Amniotic stem cell (primary cell): ENCODE measurements at places on chromosomes 1 and 21.
A peak's percentile ranks its signal among the peaks of the same experiment; 100 is the strongest.

- no peak for DNase-seq
These were observed 72.8 kb downstream of the CD2 start for GRCh38 chr1:116826818-116827606.

DNA sequence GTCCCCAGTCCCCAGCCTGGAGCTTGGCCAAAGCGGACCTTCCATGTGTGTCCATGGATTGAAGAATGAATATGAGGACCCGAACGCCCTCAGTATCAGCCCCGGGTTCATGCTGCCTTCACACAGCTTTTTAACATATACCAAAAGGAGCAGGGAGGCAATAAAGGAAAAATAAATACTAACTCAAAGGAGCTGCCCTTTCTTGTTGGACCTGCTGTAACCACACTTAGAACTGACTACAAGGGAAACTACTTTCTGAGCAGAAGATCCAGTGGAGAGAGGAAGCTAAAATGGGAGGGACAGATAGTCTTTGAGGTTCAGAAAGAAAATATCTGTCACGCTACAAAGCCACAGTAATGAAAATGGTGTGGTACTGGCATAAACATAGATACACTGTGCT is 48.6 kb downstream of the CNN3 start:
- DNase-seq = no peak

DNA sequence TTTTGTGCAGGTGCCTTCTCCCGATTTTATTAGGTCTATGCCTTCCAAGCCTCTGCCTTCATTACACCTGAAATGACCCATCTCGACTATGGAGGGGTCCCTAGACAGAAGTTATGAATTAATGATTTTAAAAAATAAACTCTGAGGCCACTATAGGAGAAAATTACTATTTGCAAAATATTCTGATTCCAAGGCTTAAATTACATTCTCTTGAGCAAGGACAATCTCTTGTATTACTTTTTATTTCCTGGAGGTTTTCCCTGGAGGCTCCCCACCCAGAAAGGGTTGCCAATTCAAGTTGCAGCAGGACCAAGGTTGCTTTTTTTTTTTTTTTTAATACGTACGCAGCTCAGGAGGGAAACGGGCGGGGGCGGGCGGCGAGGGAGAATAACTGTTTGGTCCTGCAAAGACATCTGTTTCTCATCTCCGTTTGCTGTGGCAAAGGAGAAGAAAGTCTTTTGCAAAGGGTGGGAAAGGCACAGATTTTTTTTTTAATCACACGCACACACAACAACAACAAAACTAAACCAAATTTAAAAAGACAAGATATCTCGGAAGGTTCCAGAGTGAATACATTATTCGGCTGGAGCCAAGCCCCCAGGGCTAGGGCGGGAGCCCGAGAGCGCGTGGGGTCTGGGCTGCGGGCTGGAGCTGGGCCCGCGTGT is 618 bp upstream of the SERTAD4 start:
- peak; percentile 56 for DNase-seq

DNA sequence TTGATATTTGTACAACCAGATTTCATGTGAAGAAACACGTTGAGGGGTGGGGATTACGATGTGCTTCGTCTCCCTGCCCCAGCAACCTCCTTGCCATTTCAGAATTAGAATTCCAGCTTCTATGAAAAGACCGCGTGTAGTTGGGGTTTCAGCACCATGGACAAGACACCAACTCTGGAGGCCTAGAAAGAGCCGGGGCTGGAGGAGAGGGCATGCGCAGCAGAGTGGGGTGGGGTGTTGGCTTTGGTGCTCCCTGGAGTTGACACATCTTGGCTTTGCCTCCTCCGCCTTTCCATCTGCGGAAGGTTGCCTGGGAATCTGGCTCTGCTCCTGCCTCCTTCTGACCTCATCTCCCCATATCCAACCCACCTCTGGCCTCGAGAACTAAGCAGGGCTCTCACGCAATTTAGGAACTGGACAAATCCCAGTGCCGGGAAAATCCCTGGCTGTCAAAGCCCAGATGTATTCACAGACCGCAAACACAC is 11.8 kb downstream of the HTR6 start:
- peak; percentile 32 for DNase-seq

- no peak for DNase-seq
These were observed 71.7 kb upstream of the MROH9 start for GRCh38 chr1:170863621-170864020.

DNA sequence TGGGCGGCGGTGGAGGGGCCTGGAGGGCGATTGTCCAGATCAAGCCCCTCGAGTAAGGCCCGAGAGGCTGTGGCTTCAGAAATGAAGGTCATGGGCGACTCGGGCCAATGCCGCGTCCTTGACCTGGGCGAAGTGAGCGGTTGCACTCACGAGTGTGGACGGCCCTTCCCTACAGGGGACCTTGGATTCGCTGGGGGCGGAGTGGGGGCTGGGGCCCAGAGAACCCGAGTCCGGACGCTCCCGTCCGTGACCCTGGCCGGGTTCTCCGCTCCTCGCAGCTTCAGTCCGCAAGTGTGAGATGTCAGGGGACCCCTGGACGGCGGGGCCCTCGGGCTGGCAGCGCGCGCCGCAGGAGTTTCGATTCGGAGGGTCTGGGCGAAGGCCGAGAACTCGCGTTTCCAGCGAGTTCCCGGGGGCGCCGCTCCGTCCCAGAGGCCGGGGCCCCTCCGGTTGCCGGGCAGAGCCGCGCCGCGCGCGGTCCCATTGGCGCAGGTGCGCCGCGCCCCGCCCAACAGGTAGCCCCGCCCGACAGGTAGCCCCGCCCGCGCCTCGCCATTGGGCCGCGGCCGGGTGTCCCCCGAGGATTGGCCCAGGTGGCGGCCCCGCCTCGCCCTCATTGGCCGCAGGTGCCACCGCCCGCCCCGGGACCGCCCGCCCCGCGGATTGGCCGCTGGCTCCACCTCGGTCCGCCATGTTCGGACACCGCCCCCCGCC is at the start of gene PRKCZ:
Gene PRKCZ (plus strand): TSS at position 694 of the 714 bp plus-strand sequence. CDS start 220 bp downstream, outside the sequence.
- DNase-seq = no peak

DNA sequence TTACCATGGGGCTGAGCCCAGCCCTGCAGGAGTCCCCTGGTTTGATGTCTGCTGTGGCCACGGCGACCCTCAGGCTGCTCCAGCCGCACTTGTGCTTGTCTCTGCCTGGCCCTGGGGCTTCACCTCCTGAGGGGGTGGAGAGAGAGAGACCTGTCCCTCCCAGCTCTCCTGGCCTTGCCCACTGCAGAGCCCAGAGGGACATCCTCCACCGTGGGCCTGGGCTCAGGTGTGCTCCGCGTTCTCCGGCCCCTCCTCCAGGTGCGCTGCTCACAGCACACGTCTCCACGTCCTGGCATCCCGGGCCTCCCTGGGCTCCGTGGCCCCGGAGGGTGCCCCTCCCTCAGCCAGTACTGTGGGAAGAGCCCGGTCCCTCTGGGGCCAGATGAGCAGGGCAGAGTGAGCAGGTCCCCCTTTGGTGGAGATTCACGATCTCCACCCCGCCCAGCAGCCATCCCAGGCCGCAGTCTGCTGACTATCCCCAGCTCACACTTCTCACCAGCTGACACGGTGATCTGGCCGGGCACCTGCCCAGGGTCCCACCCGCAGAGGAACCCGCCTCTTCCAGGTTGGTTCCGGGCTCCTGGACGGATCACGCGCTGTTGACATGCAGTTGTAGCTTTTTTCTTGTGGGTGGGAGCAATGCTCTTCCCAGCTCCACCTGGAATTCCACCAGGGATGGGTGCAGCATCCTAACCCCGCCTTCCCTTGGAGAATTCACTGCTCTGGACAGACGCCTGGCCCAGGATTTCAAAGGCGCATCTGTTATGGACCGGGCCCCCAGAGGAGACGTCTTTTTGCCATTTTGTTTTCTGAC is 41.8 kb upstream of the POFUT2 start:
- DNase-seq = no peak

GRCh38 chr1:86712088-86712860 is 7.9 kb downstream of the SH3GLB1 start:
- no peak for DNase-seq

DNA sequence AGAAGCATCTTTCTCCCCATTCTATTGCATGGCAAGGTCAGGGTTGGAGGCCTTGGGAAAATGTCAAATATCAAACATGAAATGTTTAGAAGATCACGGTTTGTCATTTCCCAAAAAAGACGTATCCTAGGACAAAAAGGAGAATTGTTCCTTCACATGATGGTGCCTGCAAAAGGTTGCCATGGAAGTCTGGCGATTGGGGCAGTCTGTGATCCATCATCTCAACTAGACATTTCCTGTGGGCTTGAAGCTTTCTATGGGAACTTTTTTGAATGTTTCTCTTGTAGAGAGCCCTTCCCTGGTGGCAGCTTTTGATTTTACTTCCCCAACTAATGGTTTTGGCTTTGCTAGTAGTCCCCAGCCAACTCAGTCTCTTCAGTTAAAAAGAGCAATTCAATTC is 106.3 kb downstream of the TGFB2 start:
- DNase-seq = no peak

DNA sequence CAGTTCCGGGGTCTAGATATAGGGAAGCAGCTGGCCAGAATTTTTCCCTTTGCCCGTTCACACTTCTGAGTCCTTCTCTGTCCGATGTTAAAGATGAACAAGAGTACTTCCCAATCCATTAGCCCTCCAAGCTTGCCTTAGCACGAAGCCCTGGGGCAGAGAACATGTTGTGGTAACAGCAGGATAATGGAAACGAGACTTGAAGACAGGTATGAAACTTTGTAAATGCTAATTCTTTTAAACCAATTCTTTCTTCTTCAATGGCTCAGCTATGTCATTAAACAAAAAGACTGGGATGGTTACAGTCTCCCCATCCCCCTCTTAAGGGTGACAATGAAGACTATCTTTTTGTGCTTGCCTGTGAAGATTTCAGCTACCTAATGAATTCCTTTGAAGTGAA is 218.5 kb downstream of the PLA2G4A start:
- DNase-seq = no peak

DNA sequence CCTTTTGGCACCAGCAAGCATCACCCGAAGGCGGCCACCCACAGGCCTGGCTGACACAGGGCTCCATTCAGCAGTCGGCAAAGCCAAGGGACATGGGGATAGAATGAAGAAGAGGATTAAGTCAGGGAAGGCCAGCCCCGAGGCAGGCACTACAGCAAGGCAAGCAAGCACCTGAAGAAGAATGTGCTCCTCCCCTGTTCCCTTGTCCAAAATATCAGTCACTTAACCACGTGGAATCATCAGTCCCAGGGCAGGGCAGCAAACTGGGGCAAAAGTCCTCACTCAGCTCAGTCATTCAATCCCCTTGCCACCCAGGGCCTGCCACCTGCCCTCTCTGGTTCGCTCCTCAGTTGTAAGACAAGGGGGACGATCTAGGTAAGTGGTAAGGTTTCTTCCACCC is 9.3 kb downstream of the KANK4 start:
- DNase-seq = no peak
